ENCODE measurements at places on chromosomes 1 and 21.

- DNase-seq: no peak
Observed at GRCh38 chr1:14603645-14604044, 5.2 kb downstream of the KAZN start.

- no peak for DNase-seq
Observed at GRCh38 chr1:173553312-173553711, 49.6 kb downstream of the SLC9C2 start.

GRCh38 chr1:203129501-203130231, 2.1 kb downstream of the ADORA1 start:
- no peak for DNase-seq

DNA sequence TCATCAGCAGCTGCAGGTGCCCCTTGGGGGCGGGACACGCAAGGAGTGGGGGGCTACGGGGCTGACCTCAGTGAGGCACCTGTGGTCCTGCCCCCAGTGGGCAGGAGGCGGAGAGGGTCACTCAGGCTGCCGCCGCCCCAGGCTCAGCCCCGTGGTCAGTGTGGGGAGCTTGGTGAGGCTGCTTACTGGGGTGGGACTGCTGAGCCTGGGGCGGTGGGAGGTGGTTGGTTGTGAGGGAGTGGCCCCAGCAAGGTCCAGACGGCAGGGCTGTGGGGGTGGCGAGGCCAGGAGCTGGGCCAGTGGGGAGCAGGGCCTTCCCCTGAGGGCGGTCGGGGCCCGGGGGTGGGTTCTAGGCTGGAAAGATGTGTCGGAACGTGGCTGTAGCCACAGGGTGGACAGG, 14.3 kb downstream of the PFKL start:
- DNase-seq: no peak

DNA sequence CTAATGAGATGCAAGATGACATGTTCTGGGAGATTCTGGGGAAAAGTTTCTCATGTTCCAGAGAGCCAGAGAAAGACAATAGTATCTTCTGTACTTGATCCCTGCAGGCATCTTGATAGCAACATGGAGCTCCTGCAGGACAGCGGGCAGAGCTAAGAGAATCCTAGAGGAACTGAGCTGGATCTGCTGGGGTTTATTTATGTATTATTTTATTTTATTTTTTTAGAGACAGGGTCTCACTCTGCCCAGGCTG, 22.7 kb upstream of the SCAF4 start:
- DNase-seq: no peak

GRCh38 chr1:112251766-112252506, 144.1 kb upstream of the CTTNBP2NL start:
- DNase-seq: no peak

- no peak for DNase-seq
Observed at GRCh38 chr1:201178718-201179117, 11.9 kb upstream of the IGFN1 start.

GRCh38 chr1:183106166-183106565, 79.9 kb upstream of the LAMC2 start:
- DNase-seq: no peak

- no peak for DNase-seq
Observed at GRCh38 chr1:103788377-103788776, 38.7 kb downstream of the AMY1C start.

DNA sequence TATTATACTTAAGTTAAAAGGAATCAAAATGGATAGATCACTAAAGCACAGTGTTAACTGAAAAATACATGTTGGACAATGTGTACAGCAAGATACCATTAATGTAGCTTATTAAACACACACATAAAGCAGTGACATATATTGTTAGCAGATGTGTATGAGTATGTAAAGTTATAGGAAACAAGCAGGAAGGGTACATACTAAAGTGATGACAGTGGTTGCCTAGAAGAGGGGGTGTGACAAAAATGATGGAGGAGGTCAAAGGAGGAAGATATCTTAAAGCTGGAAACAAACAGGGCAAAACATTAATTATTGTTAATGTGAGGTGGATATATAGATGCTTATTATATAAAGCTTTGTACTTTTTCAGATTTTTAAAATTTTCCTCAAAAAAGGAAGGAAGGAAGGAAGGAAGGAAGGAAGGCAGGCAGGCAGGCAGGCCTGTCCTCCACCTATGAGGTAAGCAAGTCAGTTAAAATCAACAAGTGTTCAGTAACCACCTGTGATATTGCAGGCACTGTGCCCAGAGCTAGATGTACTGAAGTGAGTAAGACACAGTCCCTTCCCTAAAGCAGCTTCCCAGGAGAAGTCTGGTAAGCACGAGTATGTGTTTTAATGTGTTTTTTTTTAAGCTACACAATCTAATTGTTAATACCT, 252.9 kb upstream of the NR5A2 start:
- DNase-seq: no peak

GRCh38 chr1:186494832-186495271, 33.9 kb upstream of the PDC start:
- no peak for DNase-seq

DNA sequence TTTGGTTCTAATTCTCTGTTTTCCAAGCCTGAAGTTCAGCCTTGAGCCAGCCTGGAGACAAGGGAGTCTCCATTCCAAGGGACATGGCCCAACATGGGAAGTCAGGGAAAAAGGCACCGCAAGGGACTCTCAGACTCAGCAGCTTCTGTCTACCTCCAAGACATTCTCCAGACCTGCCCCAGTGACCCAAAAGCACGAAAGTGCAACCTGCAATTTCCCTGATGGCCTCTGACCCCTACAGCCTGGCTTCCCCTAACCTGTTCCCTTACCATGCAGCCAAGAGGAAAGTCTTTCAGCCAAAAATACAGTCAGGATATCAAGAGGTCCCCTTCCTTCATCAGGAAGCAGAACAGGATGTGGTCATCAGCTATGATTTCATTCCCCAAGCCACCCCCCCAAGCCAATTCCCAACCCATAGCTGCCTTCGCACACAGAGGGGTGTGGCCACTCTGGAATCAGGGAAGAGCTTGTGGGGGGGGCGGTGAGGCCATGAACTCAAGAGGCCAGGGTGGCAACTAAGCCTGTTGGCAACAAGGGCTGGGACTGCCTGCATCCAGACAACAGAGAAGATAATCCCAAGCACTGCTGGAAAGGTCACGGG, 59.2 kb downstream of the TIAM1 start:
- DNase-seq: no peak

DNA sequence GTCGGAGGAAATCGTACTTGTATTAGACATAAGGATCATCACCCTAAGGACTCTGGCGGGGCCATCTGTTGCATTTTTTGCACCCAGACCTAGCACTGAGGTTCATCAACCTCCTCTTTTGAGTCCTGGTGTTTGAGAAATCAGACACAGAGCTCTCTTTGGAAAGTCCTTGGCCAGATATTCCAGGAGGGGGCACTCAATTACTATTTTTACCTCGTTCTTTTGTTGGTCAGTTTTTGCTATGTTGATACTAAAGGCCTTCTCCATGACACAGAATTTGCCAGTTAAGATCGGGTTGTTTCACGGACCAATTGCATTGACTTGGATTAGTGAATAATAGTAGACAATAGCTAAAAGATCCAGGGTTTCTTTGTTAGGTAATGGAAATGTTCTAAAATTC, 711.2 kb downstream of the KCNT2 start:
- no peak for DNase-seq

DNA sequence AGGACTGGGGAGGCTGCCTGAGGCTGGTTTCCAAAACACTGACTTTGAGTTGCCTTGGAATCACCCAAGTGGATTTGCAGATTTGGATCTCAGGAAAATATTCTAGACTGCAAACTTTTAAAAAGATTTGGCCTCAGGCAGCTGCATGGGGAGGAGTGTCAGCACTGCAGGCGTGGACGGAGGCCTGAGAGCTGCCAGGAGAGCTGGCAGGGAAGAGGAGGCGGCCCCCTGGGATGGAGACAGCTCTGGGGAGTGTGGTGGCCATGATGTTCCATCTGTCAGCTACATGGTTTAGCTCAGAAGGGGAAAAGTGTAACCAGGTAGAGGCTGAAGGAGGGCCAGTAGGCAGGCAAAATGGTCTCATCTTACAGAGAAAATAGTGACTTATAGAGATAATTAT, 72.1 kb downstream of the VPS26C start:
- DNase-seq: no peak

DNA sequence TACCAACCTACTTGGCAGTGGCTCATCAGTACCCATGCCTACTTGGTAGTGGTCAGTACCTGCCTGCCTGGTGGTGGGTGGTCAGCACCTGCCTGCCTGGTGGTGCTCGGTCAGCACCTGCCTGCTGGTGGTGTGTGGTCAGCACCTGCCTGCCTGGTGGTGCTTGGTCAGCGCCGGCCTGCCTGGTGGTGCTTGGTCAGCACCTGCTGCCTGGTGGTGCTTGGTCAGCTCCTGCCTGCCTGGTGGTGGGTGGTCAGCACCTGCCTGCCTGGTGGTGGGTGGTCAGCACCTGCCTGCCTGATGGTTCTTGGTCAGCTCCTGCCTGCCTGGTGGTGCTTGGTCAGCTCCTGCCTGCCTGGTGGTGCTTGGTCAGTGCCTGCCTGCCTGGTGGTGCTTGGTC, 329.6 kb downstream of the RRAGC start:
- no peak for DNase-seq

- no peak for DNase-seq
Observed at GRCh38 chr1:31099293-31100032, 33.9 kb upstream of the PUM1 start.

- no peak for DNase-seq
Observed at GRCh38 chr1:41454406-41454805, 30.1 kb downstream of the EDN2 start.

DNA sequence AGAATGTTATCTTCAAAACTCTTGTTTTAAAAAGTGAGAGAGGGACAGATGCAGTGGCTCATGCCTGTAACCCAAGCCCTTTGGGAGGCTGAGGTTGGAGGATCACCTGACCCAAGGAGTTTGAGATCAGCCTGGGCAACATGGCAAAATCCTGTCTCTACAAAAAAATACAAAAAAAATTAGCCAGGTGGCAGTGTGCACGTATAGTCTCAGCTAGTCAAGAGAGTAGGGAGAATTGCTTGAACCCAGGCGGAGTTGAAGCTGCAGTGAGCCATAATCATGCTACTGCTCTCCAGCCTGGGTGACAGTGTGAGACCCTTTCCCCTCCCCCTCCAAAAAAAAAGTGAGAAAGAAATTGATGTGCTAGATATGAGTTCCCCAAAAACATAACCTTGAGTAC, 131.0 kb downstream of the KCNT2 start:
- DNase-seq: no peak

- DNase-seq: no peak
Observed at GRCh38 chr1:66088787-66089186, 296.1 kb downstream of the PDE4B start.

DNA sequence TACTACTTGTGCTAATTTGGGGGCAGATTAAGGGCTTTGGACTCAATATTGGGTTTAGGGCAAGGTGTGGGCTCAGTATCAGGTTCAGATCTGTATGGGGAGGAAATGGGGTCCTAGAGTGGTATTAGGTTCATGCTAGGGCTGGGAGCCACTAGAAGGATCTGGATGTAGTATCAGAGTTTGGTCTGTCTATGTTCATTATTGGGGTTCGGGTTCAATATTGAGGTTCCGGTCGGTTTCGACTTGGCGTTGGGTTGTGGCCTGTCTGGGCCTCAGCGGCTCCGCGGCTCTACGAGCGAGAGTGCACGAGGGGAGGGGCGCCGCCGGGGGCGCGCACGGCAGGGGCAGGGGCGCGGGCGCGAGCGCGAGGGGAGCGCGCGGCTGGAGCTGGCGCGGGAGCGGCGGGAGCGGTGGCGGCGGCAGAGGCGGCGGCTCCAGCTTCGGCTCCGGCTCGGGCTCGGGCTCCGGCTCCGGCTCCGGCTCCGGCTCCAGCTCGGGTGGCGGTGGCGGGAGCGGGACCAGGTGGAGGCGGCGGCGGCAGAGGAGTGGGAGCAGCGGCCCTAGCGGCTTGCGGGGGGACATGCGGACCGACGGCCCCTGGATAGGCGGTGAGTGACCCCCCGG, at the start of gene PTPRF:
TSS of gene PTPRF (plus strand) at position 401 of the 624 bp plus-strand sequence. CDS start 14,193 bp downstream, outside the sequence.
- no peak for DNase-seq

DNA sequence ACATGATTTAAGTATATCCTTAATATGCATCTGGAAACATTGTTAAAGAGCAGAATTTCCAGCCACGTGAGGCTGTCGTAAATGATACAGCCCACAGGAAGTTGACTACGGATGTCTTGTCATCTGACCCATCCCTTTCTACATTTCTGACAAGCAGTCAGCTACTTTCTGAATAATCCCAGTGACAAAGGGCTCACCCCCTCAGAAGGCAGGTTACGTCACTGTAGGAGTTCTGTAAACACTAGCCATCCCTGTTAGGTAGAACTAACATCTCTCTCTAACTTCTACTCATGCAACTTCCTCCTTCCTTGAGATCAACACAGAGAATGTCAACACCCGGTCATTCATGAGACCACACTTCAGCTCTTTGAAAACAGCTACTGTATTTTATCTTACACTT, 259.2 kb downstream of the GREM2 start:
- DNase-seq: peak; percentile 37

GRCh38 chr1:174519844-174520243, 72.1 kb downstream of the GPR52 start:
- no peak for DNase-seq

DNA sequence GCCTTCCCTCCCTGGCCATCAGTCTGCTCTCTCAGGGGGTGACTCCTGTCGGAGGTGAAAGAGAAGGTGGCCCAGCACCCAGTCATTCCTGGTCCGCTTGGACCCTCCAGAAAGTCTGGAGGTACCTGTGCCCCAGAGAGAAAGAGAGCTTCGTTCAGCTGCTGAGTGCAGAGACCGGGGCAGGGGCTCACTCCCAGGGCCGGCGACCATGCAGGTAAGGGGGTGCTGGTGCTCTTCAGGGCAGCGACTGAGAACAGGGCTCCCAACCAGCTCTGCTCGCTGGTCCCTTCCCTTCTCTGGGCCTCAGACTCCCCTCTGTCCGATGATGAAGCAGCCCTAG, 30.1 kb downstream of the HSPG2 start:
- no peak for DNase-seq

DNA sequence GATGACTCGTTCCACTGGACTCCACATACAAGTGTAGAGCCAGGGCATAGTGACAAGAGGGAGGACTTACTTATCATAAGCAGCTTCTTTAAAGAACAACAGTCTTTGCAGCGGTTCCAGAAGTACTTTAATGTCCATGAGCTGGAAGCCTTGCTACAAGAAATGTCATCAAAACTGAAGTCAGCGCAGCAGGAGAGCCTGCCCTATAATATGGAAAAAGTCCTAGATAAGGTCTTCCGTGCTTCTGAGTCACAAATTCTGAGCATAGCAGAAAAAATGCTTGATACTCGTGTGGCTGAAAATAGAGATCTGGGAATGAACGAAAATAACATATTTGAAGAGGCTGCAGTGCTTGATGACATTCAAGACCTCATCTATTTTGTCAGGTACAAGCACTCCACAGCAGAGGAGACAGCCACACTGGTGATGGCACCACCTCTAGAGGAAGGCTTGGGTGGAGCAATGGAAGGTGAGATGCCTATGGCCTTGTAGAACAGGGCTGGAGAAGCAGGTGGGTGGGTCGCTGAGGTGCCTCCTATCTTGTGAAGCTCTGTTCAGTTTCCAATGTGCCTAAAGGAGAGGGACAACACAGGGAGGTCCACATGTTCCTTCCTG, 12.1 kb downstream of the MIA3 start:
- DNase-seq: no peak

DNA sequence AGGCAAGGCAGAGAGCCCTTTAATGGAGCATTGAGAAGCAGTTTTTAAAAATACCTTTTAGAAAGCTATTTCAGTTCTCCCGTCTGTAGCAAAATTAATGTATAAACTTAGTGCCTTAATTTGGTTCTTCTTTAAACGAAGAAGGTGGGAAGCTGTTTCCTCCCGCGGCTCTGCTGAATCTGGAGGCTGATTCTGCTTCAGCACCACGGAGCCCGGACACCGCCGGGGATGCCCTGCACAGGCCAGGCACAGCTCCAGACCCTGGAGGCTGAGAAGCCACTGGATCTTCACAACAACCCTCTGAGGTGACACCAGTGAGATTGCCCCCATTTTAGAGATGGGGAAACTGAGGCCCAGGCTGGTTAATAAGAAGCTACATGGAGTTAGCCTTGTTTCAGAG, 175.8 kb upstream of the VAMP3 start:
- DNase-seq: no peak

Measured in brain pericyte (primary cell).